ENCODE measurements at places on chromosomes 5 and 9.
A peak's percentile ranks its signal among the peaks of the same experiment; 100 is the strongest.

DNA sequence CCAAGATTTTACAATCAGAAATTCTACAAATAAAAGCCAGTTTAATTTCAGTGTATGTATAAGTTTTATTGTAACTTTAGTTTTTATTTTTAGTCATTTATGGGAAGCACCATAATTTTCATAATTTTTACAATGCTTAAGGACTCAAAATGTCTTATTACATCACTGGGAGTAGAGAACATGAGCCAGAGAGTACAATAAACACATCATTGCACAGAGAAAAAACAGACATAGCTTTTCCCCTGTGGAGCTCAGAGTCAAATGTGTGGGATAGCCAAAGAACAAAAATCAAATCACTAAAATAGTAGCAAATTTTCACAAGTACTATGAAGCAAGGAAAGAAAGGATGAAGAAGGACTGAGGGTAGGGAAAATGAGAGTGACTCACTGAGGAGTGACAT is 5.5 kb upstream of the JAKMIP2 start:
- no peak for DNase-seq

DNA sequence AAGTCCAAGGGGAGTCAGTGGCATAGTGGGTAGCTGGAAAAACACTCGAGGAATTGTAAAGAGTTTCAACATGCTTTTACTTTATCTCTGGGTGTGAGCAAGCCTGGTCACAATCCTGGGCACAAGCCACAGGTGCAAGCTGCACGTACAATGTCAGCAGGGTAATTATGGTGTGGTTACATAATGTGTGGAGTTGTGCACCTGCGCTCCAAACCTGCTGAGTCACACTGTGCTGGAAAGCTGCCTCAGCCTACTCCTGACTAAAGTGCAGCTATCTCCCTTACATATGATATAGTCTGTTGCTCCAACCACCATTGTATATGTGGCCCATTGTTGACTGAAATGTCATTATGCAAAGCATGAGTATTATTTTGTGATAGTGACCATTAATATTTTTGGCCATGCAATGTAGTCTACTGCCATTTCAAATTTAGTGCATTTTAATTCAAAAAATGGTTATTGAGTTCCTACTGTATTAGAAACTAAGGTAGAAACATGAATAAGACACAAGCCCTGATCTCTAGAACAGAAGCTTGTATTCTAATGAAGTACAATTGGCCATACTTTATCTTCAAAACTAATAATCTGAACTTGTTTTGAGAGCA is 160.9 kb upstream of the SLC30A5 start:
- DNase-seq = no peak

- DNase-seq = peak; percentile 88
Observed at GRCh38 chr5:134904610-134905245, at the start of gene PCBD2. PCBD2 (plus strand) TSS chr5:134905131; CDS start chr5:134905140, 9 bp downstream.

- DNase-seq = peak; percentile 13
Observed at GRCh38 chr9:14313378-14313940, 482 bp downstream of the NFIB start.

- DNase-seq = no peak
Observed at GRCh38 chr9:127972236-127972871, 8.4 kb downstream of the EEIG1 start.

All from H4 (cell line).